Fibroblast of skin of right quadriceps (primary cell): ENCODE measurements at places on chromosomes 1 and 21.

DNA sequence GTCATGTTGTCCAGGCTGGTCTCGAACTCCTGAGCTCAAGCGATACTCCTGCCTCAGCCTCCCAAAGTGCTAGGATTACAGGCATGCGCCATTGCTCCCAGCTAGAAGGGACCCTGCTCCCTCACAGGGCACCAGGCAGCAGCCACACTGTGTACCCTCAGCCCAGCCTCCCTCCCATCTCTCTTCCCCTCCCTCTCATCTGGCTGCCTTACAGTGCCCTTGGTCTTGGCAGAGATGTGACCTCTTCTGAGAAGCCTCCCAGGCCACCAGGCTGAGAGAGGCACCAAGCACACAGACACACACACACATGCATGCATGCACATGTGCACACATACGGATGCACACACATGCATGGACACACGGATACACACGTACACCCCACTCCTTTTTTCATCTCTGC lies 25.0 kb downstream of the EPHA2 start:
- no peak for DNase-seq

GRCh38 chr21:16534408-16535101 lies 804.8 kb downstream of the USP25 start:
- DNase-seq, result peak; percentile 69

- peak; percentile 55 for DNase-seq
Observed at GRCh38 chr1:100443811-100444571, 91.7 kb downstream of the CDC14A start.

- peak; percentile 53 for DNase-seq
Observed at GRCh38 chr21:27580276-27580675, 613.4 kb upstream of the ADAMTS5 start.

GRCh38 chr1:246254854-246255253 lies 252.2 kb downstream of the SMYD3 start:
- no peak for DNase-seq

GRCh38 chr1:222946436-222946835 lies 131.6 kb downstream of the DISP1 start:
- DNase-seq, result no peak

DNA sequence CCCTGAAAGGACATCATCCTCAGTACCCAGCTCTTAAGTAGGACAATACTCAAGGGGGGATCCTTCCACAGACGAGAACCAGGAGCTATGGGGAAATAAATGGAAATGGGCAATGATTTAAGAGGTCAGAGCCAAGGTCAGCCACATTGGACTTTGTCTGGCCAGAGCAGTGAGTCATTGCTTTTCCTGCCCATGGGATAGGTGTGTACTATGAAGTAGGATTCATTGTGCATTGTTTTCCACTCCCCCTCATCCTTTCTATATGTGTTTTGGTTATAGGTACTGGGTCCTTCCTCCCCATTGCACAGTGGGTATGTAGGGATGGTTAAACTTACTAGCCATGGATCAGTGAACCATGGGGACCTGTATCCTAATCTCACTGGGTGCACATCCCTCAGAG lies 328.9 kb upstream of the USP25 start:
- no peak for DNase-seq

DNA sequence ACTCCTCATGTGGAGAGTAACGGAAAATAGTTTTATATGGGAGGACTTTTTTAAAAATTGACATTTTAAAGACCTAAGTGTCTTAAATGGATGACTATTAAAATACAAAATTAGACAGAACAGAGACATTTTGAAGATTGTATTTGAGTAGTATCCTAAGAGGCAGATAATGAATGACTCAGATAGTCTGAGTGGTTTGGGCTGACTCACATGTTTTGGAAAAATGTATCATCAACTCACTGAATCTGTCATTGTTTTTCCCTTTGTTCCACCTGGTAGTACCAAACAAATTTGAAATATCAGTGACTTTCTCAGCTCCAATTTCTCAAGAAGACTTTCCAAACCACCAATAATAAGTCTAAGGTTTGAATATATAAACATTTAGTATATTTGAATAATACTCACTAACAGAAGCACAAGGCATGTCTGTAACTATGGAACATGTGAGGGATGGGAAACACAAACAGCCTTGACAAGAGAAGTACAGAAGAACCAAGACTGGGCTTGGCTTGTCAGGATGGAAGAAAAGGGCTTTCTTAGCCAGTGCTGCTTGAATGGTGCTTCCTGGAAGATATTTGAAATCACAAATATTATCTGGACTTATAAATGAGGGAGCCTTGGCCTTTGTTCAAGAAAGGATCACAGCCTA lies 90.6 kb downstream of the SGIP1 start:
- DNase-seq, result peak; percentile 76

DNA sequence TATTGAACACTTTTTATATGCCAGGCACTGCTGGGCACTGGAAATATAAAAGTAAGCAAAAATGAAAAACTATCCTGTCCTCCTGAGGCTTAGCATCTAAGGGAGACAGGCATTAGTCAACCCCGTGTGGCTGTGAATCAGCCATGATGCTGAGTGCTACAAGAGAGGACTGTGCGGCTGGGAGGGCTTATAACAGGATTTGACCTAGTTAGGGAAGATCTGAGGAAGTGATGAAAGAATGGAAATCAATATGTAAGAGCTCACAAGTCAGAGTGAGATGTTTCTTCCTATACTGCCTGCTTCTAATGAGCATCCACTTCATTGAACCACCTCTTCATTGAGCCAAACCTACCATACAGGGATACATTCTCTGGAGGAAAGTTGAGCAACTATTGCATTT lies 15.1 kb downstream of the TRIM45 start:
- DNase-seq, result no peak

DNA sequence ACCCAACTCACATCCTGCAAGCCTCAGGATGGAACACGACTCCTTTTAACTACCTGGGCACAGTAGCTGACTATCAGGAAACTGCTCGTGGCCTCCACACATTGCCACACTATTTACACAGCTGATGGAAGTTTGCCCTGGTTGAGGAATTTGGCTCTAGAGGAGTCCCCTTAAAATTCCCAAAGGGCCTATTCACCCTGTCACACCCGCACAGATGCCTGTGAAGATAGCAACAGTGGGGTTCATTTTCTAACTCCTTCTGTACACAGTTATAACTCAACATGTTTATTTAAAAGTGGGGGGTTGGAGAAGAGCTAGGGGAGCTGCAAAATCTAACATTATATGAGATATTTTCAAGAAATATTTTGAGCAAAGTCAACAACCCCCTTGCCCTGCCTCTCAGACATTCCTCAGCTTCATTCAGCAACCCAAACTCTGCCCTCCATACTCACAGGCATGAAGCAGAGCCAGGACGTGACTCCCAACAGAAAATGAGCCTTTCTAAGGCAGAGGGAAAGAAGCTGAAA lies 35.8 kb upstream of the CCN1 start:
- peak; percentile 73 for DNase-seq

DNA sequence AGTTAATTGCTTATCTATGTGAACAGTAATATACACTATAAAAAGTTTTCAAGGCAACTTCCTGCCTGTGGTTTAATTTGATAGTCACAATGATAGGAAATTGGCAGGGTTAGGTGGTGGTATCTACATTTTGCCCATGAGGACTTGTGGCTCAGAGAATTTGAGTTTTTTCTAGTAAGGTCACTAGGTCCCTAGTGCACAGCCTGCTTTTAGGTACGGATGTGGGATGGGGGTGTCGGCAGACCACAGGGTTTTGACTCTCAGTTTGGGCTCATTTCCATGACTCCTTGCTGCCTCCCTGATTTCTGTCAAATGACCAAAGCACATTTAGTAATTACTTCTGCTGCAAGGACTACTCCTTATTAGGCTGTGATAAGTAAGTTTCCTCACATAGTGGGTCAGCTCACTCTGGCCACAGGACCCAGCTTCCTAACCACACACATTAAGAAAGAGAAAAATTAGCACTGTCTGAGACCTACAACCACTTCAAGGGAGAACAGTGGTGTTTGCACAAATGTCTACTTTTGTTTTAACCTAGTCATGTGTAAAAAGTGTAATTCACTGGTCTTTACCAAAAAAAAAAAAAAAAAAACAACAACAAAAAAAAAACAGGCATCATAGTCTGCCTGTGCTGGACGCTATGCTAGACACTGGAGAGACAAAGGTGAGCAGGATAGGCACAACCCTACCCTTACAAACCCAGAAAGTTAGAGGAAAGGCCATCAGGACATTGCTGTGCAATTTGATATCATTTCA lies 43.7 kb downstream of the MRPL39 start:
- DNase-seq, result no peak

GRCh38 chr1:152179566-152179965 lies 20.5 kb upstream of the RPTN start:
- DNase-seq, result no peak

DNA sequence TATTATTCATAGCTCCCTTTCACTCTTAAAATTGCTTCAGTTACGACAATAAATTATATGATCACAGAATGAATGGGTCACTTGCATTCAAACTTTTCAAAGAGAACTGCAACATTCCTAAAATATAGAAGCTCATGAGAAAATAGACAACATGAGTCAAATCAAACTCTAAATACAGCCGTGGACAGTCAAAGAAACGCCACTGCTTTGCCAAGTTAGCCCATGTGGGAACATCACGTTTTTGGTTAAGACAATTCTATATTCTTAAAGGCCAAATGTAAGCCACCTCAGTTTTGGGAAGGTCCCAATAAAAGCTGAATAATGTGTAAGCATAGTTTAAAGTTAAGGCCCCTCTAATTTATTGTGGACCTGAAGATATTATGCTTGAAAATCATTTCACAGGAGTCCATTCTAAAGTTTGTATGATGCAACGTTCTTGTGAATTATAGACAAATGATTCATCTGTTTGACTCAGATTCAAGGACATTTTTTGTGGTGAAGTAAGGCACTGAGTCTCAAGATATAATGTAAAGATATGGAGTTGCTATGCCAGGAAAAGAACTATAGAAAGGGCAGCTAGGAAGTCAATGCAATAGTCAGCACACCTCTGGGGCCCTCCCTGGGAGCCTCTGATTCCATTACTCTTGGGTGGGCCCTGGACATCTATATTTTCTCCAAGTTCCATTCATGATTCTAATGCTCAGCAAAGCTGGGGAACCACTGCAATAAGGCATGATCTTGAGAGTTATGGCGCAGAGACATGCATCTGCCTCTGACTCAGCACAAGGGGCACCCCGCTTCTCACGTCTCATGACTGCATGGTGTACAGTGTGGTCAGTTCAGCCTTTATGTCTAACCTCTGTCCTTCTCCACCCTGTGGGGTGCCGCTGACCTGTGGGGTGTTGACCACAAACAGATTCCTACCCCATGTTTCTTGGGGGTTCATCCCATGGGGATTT lies 33.9 kb downstream of the ETS2 start:
- peak; percentile 97 for DNase-seq

DNA sequence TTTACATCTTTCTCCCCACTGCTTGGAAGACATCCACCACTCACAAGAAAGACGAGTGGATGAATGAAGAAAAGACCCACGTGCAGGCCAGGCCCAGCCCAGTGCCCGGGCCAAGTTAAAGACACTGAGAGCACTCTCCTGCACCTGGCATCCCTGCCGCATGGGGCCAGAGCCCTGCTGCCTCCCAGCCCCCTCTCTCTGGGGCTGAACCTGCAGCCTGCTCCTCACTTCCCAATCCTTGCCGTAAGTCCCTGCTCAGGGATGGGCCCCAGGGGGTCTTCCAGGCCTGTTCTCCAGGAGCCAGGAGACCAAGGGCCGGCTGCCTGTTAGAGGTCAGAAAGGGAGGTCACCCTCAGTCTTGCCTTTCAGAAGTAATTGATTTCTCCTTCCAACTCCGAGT lies 168.5 kb upstream of the ZC3H12A start:
- no peak for DNase-seq

DNA sequence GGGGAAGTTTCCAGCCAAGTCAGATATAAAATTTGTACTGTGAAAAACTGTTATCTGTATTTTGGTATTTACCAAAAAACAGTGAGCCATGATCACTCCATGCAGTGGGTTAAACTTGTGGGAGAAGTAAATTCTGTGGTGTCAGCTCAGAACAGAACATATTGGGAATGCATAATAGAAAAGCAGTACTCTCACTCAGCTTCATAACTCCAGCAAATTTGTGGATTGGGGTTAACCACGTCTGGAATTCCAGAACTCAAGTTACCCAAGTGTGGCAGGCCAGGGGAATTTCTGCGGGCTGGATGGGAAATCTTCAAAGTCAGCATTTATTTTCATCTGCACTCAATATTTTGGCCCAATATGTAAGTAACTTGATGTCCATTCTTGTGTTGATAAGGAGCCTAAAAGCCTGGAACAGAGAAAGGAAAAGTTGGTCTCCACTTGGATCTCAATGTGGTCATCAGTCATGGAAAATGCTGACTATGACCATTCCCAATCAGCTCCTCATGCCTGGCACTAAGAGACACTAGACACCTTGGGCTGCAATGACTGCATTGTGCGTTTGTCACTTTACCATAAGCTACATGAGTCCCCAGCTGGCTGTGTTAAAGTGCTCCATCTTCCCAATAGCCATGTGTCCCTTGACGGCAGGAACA lies 39.1 kb upstream of the ENAH start:
- peak; percentile 94 for DNase-seq

DNA sequence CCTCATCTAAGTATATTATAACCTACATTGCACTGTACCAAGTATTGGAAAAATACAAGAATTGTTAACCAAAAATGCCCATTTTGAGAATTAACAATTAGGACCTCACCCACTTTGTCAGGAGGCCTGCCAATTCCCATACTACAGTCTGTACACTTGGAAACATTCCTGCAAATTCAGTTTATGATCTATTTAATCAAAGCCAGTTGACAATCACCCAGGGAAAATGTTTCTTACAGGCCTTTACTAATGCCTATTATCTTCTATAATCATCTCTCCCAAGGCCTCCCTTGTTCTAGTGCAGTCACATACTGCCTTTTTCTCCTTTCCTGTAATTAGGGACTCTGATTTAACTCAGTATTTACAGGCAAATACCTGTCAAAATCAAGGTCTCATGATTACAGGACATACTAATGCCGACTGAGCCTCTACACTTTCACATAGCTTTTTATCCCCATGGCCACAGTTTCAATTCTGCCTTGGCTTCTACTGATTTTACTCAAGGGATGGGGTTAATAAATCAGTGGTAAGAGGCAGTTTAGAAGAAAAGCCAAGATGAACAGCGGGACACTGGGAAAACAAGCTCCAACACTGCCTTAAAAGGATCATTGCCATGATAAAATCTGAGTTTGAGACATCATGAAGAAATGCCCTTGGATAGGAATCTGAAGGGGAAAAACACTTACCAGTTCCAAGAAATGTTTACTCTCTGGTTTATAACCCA lies 338.7 kb downstream of the VAV3 start:
- DNase-seq, result peak; percentile 71

GRCh38 chr1:244297087-244297486 lies 154.6 kb downstream of the ADSS2 start:
- DNase-seq, result no peak

- peak; percentile 49 for DNase-seq
Observed at GRCh38 chr1:110005971-110006370, 21.4 kb downstream of the AHCYL1 start.

DNA sequence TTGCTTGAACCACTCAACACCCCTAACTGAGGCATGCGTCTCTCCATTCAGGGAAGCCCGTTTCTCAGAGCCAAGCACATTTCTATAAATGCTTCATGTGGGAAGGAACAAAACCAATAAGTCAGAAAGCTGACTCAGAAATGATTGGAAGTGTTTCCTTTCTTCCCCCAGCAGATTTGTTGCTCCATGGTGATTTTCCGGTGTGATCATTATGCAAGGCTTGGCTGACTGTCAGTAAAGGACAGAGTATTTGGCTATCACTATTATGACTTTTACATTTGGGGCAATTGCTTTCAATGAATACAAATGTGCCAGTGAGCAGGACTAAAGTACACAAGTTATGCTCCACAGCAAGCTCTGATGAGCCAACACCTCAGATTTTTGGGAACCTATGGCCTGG lies 53.3 kb upstream of the ZC3H11B start:
- DNase-seq, result peak; percentile 76
